ENCODE measurements at places on chromosomes 16 and 17. TPM values are rescaled to one million over a fixed set of nuclear protein-coding genes. Genes with fewer than 3 reads are reported as not detected.

Gene PIEZO1
- polyA plus RNA-seq: 31.6 TPM

DNA sequence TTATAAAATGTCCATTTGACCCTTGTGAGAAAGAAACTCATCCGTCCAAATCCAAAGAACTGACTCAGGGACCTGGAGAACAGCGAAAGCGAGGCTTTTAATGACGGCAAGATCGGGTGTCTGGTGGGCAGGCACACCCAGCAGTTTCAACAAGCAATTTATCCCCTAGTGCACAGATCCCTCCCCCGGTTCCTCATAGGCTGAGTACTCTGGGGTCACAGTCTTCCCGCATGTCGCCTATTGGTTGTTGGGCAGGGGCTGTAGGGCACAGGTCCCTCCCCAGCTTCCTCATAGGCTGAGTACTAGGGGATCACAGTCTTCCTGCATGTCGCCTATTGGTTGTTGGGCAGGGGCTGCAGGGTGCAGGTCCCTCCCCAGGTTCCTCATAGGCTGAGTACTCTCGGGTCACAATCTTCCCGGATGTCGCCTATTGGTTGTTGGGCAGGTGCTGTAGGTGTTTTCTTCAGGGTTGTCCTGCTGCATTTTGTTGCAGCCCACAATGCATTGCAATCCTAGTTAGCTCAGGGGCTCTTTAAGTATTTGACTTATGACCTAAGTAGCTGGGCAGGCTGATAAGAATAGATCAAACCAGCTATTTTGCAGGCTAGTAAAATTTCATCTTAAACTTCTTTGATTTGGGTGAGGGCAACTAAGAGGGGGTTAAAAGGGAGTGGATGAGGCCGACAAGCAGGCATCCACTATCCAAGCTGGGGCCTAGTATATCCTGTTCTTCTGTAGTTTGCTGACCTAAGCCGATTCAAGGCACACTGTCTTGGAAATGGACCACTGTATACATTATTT, 3.6 kb upstream of the UTS2R start:
- no peak for DNase-seq

- DNase-seq: peak; percentile 68
Measured at GRCh38 chr17:57379237-57379894, 123.0 kb downstream of the MSI2 start.

- peak; percentile 49 for DNase-seq
Measured at GRCh38 chr17:46191322-46192188, 1.7 kb downstream of the KANSL1 start.

GRCh38 chr17:76869496-76870376, 1.5 kb downstream of the MGAT5B start:
- no peak for DNase-seq

DNA sequence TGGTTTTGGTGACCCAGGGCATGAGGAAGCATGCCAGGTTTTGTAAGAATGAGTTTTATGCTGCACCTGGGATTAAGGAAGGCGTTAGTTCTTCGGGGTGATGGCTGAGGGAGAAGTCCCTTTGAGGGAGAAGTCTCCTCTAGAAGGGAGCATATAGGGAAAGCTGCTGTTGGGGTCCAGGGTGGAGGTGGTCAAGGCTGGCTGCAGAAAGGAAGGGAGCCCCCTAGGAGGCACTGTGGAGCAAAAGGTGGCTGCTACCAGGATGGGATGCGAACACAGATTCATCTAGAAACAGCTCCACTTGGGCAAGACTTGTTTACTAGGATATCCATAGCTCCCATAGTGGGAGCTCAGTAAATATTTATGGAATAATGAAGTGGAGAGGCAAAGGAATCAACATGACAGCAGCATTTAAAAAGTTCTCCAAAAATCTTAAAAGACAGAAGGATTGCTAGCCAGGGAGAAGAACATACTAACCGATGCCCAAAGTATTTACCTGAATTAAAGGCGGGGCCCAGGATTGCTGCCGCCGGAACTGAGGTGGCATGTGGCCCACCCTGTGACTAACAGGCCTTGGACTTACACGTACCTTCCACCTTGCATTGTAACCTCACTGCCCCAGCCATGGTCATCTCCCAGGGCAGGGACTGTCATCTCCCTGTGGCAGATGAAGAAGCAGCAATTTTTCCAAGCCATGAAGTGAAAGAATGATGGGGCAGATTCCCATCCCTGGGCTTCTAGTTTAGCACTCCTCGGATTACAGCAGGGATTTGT, 7.1 kb upstream of the LPCAT2 start:
- DNase-seq: no peak

- DNase-seq: no peak
Measured at GRCh38 chr16:4846503-4846900, 586 bp downstream of the GLYR1 start.

Measured in renal cortex interstitium (tissue), 15 donors.